ENCODE measurements at places on chromosomes 4 and X.
A peak's percentile ranks its signal among the peaks of the same experiment; 100 is the strongest.

DNA sequence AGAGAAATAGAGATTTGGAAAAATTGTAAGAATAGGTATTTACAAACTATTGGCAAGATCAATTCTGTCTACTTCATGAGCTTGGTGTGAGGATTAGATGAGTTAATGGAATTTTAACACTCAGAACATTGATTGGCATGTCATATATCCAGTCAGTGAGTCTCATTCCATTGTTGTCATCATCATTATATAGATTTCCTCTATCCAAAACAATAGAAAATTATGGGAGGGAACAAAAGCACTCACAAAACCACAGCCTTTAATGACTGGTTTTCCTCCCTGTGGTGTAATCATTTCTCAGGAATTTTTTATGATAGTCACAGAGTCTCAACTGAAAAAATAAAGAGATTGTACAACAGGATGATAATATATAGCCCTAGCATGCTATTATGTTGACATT, 21.1 kb downstream of the KLHL5 start:
- no peak for DNase-seq

- DNase-seq: peak; percentile 66
Observed at GRCh38 chr4:158949099-158949498, 153.8 kb upstream of the RAPGEF2 start.

GRCh38 chrX:84046403-84046984, 141.5 kb downstream of the RPS6KA6 start:
- peak; percentile 63 for DNase-seq

GRCh38 chrX:123084797-123085196, 99.3 kb upstream of the GRIA3 start:
- DNase-seq: no peak

DNA sequence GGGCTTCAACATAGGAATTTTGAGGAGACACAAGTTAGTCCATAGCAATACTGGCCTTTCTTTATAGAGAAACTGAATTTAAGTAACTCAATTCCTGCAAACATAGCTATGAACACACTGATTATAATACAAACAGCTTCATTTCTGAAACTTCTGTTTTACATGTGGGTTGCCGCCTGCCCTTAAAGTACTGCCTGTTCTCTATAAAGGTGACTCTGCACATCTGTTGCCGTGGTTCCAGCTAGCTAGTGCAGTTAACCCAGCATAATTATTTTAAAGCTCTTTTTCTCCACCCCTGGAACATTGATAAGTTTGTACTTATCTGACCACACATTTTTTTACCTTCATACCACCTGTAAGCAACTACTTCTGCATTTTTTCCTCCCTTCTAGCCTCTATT, 177.6 kb downstream of the NWD2 start:
- no peak for DNase-seq

DNA sequence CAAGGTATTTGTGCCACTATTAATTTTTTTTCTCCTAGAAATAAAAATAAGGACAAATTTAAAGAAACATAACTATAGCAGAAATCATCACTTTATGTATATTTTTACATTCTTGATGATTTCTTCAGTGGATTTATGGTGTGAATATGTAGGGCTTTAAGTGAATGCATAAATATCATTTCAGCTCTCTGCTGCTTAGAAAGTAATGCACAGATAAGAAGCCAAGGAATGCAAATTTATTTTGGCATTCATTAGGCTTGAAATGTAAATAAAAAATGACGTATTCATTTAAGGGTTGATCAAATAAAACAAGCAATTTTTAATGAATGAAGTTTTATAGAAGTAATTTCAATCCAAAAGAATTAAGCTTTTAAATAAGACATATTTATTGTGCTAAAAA, 66.3 kb downstream of the NFKB1 start:
- no peak for DNase-seq

GRCh38 chr4:51868449-51868847, 25.5 kb downstream of the DCUN1D4 start:
- no peak for DNase-seq

DNA sequence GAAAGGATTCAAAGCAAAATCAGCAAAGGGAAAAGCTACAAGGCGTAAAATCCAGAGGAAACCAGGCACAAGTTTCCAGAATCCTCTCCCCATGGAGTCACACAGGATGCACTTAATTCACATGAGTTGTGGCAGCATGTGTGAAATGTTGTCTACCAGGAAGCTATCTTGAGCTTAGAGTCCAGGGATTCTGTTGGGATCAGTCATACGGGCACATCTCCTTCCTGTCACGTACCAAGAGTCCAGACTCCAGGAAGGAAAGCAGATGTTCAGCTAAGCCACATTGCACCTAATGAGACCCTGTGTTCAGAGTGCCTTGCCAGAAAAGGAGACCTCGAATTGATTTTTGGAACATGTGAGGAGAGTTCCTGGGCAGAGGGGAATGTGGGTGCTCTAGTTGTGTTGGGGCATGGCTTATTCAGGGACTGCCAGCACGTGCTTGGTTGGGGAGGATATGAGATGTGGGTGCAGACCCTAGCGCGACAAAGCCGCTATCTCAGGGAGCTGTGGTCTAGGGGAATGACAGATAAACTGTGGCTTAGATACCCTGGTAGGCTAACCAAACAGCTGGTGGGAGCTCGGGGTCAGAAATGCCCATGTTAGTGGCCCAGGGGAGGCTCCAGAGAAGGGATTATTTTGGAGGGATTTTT, 70.0 kb downstream of the EVC start:
- DNase-seq: no peak

DNA sequence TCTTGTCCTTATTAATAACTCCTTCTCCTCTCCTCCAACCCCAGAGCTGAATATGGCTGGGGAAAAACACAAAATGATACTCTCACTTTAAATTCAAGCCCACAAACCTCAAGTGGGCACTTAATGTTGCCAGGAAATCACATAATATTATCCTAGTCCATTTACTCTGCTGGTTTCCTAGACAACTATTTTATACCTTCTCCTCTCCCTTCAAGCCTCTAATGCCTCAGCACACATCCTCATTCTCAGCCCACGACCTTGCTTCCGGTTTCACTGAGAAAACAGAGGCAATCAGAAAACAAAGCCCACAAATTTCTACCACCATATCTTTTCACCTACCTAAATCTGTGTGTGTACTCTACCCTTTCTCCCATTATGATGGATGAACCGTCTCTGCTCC, 12.1 kb upstream of the CLCN5 start:
- peak; percentile 12 for DNase-seq

- no peak for DNase-seq
Observed at GRCh38 chr4:187602339-187603092, 393.1 kb upstream of the ZFP42 start.

DNA sequence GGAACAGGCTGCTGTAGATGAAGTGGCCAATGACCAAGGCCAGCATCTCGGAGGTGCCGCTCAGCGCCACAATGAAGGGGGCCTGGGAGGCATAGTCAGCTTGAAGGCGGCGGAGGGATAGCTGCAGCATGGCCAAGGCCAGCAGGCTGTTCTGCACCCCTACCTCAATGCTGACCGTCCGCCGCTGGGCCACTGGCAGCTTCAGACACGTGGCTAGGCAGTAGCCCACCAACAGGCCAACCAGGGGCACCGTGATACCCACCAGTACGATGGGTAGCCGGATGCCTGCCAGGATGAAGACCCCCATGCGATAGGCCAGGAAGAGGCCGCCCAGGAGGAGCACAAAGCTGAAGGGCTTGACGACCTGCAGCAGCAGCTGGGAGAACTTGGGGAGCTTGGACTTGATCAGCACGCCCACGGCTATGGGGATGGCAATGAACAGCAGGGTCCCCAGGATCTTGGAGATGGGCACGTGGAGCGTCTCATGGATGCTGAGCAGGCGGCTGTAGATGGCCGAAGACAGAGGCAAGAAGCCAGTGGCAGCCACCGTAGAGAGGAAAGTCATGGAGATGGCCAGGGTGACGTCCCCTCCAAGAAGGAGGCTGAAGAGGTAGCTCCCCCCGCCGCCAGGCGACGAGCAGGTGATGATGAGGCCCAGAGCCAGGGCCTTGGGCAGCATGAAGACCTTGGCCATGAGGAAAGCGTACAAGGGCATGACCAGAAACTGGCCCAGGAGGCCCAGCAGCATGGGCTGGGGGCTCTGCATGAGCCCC, 1.3 kb upstream of the UBL4A start:
- DNase-seq: no peak

DNA sequence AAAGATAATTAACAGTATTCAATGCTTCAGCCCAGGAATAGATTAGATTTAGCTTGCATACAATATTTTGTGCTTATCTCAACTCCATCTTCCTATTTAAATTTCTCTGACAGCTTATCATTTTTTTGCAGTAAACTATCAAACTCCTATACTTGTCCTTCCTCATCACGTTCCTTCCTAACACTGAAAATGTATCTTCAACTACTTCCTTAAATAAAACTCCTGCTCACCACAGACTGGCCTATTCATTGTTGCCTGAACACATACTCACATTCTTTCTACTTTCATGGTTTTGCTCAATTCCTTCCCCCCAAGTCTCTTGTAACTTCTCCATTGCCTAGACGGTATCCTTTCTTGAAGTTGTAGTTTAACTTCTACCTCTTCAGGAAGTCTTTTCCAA, 28.5 kb upstream of the PTPN13 start:
- DNase-seq: no peak

- no peak for DNase-seq
Observed at GRCh38 chr4:120842031-120842430, 80.5 kb downstream of the PRDM5 start.

- DNase-seq: no peak
Observed at GRCh38 chr4:98605216-98605615, 53.2 kb downstream of the TSPAN5 start.

- no peak for DNase-seq
Observed at GRCh38 chrX:130170752-130171445, 863 bp upstream of the RAB33A start.

DNA sequence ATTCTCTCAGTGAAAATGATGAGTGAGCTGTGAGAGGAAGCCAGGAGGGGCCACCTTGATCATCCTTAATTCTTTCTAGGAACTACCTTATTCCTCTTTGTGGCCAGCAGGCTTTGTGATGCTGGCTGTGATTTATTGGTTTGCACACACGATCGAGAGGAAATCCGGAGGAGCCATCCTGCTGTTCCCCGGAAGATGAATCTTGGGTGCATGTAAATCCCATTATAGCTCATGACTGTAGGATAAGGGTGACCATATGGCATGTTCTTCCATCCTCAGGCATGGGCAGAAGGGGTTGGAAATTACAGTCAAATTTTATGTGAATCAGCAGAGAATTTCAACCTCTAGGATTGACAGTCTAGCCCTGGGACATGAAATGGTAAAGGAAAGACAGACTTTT, 254.5 kb downstream of the UNC5C start:
- no peak for DNase-seq

GRCh38 chrX:120746153-120746552, 116.3 kb upstream of the C1GALT1C1 start:
- DNase-seq: no peak

DNA sequence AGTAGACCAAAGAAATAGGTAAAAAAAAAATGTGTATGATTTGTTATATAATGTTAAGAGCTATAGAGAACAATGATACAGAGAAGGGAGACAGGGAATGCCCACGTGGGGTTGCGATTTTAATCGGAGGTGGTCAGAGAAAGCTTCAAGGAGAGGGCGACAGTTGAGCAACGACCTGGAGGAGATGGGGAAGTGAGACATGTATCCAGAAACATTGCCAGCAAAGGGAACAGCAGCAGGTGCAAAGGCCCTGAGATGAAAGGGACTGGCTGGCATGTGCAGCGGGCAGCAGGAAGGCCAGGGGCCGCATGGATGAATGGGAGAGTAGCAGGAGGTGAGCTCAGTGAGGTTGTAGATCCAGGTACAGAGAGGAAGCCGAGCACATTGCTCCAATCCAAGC, 32.9 kb downstream of the NIPAL1 start:
- no peak for DNase-seq
